ENCODE measurements at places on chromosomes 7 and 10.

- DNase-seq, result no peak
Observed at GRCh38 chr10:11443468-11444154, 167.8 kb downstream of the USP6NL start.

- no peak for DNase-seq
Observed at GRCh38 chr7:2814946-2815874, 28.9 kb downstream of the GNA12 start.

- DNase-seq, result no peak
Observed at GRCh38 chr10:75620356-75620755, 188.9 kb downstream of the LRMDA start.

DNA sequence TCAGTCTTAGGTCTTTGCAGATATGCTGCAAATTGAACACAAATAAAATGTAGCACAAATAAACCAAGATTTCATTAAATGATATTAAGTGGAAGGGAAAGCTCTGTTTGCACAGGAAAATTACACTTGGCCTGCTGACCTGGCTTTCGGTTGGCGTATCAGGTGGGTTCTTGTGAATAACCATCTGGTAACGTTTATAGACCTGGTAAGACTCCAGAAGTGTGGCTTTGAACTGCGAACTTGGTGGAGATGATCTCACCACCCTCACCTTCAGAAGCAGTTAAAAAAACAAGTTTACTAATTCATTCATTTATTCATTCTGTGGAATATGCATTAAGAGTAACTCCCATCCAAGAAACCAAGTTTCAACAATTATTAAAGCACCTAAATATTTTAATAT lies 28.1 kb downstream of the ATE1 start:
- DNase-seq, result no peak

All from NCI-H510A (cell line).